Glutamatergic neuron (in vitro differentiated cells): ENCODE measurements at places on chromosomes 2 and 18.
A peak's percentile ranks its signal among the peaks of the same experiment; 100 is the strongest.

DNA sequence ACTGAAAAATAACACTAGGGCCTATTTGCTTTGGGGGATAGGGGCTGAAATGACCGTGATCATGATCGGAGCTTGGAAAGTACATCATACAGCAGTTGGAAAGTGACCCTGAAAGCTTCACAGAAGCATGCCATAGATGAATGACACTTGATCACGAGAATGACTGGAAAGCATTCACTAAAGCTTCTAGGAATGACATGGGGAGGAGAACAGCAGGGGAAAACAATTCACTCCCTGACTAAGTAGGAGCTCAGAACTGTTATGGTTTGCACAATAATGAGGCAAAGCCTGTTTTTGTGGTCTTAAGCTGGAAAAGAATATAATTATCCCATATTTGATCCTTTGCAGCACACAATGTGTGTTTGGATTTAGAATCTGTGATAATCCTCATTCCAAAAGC is 237.5 kb downstream of the NOL4 start:
- H3K4me1 ChIP-seq, result peaks cover 1% of the 10 kb centered on the region
- H3K27me3 ChIP-seq, result no peaks in the 10 kb centered on the region
- H3K4me3 ChIP-seq, result no peak overlapping the region
- no peak overlapping the region for H3K27ac ChIP-seq
- H3K36me3 ChIP-seq, result no peaks in the 10 kb centered on the region

DNA sequence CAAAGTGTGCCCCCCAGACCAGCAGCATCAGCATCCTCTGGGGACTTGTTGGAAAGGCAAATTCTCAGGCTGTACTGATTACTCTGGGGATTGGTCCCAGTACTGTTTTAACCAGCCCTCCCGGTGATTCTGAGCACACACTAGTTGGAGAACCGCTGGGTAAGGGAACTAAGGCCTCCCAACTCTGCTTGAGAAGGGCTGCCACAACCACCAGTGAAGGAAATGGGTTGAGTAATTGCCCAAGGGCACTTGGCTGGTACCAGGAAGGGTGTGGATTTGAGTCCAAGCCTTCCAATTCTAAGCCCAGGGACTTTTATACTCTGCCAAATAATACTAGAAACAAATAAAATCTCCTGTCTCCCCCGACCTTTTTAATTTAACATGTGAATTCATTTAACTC is 219.9 kb downstream of the SETBP1 start:
- no peak overlapping the region for H3K4me3 ChIP-seq
- DNase-seq, result no peak
- H3K36me3 ChIP-seq, result no peaks in the 10 kb centered on the region
- peaks cover 20% of the 10 kb centered on the region for H3K27me3 ChIP-seq
- H3K4me1 ChIP-seq, result peaks cover 50% of the 10 kb centered on the region

- H3K4me3 ChIP-seq, result peak overlapping the region; percentile 35
- peak overlapping the region; percentile 39 for H3K27ac ChIP-seq
- no peak for DNase-seq
- peaks cover 13% of the 10 kb centered on the region for H3K4me1 ChIP-seq
- H3K27me3 ChIP-seq, result peaks cover 4% of the 10 kb centered on the region
Measured at GRCh38 chr2:241617431-241618154, 19.4 kb downstream of the THAP4 start.

GRCh38 chr2:128395196-128395595 is 76.5 kb upstream of the HS6ST1 start:
- H3K27me3 ChIP-seq, result peaks cover 7% of the 10 kb centered on the region
- H3K36me3 ChIP-seq, result peaks cover 4% of the 10 kb centered on the region
- H3K27ac ChIP-seq, result no peak overlapping the region
- no peak overlapping the region for H3K4me3 ChIP-seq
- H3K4me1 ChIP-seq, result peaks cover 27% of the 10 kb centered on the region

DNA sequence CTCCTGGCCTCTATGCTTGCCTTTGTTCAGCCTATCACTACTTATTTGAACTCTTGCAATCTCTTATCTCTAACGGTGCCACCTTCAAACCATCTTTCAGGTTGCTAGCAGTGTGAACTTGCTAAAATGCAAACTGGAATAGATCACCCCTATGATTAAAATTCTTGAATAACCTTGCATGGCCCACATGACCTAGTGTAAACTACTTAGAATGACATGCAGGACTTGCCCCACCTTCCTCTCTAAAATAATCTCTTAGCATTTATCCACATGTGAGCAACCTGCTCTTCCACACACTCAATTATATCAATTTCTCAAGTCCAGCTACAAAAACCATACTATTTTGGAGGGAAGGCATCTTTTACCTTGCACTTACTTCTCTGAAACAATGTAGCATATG is 137.6 kb downstream of the ETAA1 start:
- H3K4me3 ChIP-seq, result no peak overlapping the region
- H3K27me3 ChIP-seq, result no peaks in the 10 kb centered on the region
- no peak overlapping the region for H3K27ac ChIP-seq
- no peaks in the 10 kb centered on the region for H3K36me3 ChIP-seq
- DNase-seq, result no peak

GRCh38 chr2:60555066-60555782 is 1.8 kb upstream of the BCL11A start:
- no peak overlapping the region for H3K27ac ChIP-seq
- peaks cover 4% of the 10 kb centered on the region for H3K36me3 ChIP-seq
- peaks cover 8% of the 10 kb centered on the region for H3K4me1 ChIP-seq
- peaks cover 10% of the 10 kb centered on the region for H3K27me3 ChIP-seq
- peak; percentile 70 for DNase-seq

DNA sequence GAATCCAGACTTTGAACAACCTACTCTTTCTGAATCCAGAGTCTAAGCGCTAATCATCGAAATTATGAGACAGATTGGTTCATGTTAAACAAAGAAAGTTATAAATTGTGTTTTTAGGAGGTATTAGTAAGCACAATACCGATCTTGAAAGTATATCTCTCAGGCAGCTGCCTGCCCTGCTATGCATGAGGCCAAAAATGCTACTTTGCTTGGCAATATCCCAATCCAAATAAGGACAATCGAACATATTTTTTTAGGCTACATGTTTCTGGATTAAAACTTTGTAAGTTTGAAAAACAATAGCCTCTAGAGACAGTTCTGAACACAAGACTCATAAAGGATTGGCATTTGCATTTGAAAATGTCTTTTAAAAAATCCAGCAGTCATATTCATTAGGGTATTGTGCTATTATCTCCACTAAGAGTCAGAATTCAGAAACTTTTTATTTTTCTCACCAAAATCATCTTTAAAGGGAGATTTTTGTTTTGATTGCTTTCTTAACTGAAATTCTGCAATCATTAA is 167.1 kb downstream of the PDE1A start:
- H3K4me3 ChIP-seq, result no peak overlapping the region
- no peaks in the 10 kb centered on the region for H3K27me3 ChIP-seq
- DNase-seq, result no peak
- H3K4me1 ChIP-seq, result no peaks in the 10 kb centered on the region
- H3K36me3 ChIP-seq, result no peaks in the 10 kb centered on the region
- no peak overlapping the region for H3K27ac ChIP-seq

DNA sequence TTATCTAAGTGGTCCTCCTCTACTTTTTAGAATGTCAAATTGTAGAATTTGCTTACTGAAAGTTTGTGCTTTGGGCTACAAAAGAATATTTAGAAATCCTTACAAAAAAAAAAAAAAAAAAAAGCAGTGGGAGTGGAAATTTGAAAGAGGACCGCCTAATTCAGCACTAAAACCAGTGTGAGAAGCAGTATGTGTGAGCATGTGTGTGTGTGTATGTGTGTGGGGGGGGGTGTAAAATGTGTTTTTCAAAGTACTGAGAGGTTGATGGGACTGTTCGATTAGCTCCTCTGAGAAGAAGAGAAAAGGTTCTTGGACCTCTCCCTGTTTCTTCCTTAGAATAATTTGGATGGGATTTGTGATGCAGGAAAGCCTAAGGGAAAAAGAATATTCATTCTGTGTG is at the start of gene VIT:
Gene VIT (plus strand): TSS at position 175 of the 400 bp plus-strand sequence. CDS start 19,664 bp downstream, outside the sequence.
- H3K27ac ChIP-seq, result no peak within 1 kb of the TSS
- no peaks in the 10 kb centered on the region for H3K4me1 ChIP-seq
- DNase-seq, result no peak

DNA sequence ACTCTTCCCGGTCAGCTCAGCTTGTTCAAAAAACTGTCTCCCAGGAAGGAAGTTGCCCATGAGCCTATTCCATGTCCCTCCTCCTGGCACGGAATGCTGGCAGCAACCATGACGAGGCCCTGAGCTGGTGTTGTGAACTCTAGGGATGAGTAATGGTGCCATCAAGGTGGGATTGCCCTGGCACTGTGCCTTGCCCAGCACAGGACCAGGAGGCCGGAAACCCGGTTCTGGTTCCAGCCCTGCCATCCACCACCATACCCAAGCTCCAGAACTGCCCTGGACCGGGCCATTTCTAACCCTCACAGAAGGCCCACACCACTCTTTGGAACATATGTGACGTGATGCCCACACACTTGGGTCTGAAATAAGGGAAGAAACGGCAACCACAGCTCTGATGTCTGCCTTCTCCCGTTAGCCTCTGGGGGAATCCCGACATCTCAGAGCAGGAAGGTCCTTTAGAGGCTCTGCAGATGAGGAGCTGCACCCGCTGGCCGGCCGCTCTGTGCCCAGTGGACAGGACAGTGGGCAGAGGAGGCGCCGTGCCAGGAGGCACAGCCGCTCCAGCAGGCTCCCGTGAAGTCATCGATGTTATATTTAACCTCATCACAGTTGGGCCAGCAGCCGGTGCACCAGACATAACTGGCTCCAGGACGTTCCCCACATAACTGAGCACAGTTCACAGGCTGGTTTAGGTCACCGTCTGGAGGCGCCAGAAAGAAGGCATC is 462.1 kb upstream of the ID2 start:
- no peaks in the 10 kb centered on the region for H3K36me3 ChIP-seq
- no peak overlapping the region for H3K4me3 ChIP-seq
- no peak for DNase-seq
- H3K27me3 ChIP-seq, result peaks cover 2% of the 10 kb centered on the region
- H3K27ac ChIP-seq, result no peak overlapping the region

- H3K36me3 ChIP-seq, result no peaks in the 10 kb centered on the region
- peaks cover 61% of the 10 kb centered on the region for H3K4me1 ChIP-seq
- peak overlapping the region; percentile 61 for H3K4me3 ChIP-seq
- no peak for DNase-seq
- H3K27ac ChIP-seq, result peak overlapping the region; percentile 77
Measured at GRCh38 chr2:216117561-216118340, 8.6 kb downstream of the XRCC5 start.

- no peaks in the 10 kb centered on the region for H3K36me3 ChIP-seq
- H3K4me1 ChIP-seq, result no peaks in the 10 kb centered on the region
- no peak overlapping the region for H3K27ac ChIP-seq
Measured at GRCh38 chr2:230602562-230603230, 109.9 kb upstream of the CAB39 start.

DNA sequence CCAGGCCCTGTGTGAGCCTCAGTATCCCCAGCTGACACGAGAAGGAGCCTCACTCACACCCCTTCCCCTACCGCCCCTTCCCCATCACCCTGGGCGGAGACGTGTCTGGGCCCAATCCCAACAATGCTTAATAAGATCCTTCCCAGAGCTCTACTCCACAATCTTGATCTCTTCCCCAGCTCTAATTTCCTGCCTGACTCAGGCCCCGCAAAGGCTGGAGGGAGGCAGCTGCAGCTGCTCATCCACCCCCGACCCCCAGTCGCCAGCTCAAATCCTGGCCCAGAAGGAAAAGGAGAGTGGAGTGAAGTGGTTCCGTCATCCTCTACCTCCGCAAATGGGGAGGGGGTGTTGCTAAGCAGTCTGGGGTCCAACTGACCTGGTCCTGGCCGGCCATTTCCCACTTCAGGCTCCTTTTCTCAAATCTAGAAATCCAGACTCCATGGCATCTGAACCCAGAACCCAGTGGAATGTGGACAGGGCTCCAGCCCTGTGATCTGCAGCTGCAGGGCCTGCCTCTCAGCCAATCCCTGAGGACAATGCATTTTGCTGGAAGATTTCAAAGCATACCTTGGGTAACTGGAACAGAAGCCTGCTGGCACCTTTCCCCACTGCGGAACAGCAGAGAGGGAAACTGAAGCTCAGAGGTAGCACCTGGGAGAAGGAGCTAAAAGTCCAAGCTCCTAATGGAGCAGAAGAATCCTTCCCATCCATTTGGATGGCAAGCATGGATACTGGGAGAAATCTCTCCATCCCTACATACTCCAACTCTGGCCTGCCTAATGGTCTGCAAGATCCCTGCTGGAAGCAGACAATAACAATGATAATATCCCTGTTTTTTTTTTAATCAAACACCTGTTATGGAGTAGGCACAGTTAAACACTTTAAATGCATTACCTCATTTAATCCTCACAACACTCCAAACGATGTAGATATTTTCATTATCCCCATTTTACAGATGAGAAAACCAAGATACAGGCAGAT is 5.6 kb upstream of the TNS1 start:
- peaks cover 10% of the 10 kb centered on the region for H3K4me1 ChIP-seq
- peaks cover 19% of the 10 kb centered on the region for H3K27me3 ChIP-seq
- no peaks in the 10 kb centered on the region for H3K36me3 ChIP-seq
- DNase-seq, result no peak

DNA sequence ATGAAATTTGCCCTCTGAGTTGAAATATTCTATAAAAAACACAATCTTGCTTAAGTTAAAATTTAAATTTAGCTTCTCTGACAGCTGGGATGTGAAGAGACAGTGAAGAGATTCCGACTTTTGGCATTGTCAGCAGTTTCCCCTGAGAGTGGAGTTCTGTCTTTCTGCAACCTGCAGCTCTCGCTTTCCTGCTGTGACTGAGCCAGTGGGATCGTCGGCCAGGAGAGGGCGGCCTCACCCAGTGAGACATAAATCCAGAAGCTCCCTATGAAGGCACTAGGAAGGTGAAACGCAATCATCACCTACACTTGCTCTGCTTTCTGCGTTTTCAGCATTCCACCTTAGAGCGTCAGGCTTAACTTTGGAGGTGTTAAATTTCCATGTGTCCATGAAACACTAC is 75.4 kb upstream of the HNMT start:
- H3K4me1 ChIP-seq, result peaks cover 8% of the 10 kb centered on the region
- H3K4me3 ChIP-seq, result no peak overlapping the region
- peak; percentile 71 for DNase-seq
- H3K27me3 ChIP-seq, result no peaks in the 10 kb centered on the region
